G401 (cell line): ENCODE measurements at places on chromosomes 6 and 20. TPM values are rescaled to one million over a fixed set of nuclear protein-coding genes. Genes with fewer than 3 reads are reported as not detected.
A peak's percentile ranks its signal among the peaks of the same experiment; 100 is the strongest.

Gene BPIFA2
- total RNA-seq = not detected in 2 replicates

Gene CDH4
- 8.8 and 12.9 TPM in 2 replicates for total RNA-seq

Gene STX11
- 0.07 TPM in 1 of 2 replicates, not detected in the other for total RNA-seq

Gene CGA
- not detected in 2 replicates for total RNA-seq

Gene IP6K3
- total RNA-seq = 42.6 and 51.1 TPM in 2 replicates

Gene SLC22A2
- total RNA-seq = not detected in 2 replicates

Gene SLC52A3
- 0.06 TPM in 1 of 2 replicates, not detected in the other for total RNA-seq

DNA sequence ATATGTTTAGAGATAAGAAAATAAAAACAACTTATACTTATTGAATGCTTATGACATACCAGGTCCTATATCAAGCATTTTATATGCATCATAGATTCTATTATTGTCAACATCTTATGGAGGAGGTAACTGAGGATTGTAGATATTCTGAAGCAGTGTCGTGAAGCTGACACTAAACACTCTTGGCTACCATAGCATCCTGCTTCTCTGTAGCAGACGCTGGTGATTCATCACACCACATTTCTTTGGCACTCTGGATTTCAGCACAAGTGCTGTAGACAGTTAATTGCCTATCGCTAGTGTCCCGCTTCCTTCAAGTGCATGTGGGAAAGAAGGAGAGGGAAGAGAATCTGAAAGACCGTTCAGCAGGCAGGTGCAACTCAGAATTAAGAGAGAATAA is 317.1 kb downstream of the PLCB1 start:
- DNase-seq = no peak

- no peak for DNase-seq
Measured at GRCh38 chr6:63447134-63447533, 125.1 kb upstream of the LOC128125822 start.

DNA sequence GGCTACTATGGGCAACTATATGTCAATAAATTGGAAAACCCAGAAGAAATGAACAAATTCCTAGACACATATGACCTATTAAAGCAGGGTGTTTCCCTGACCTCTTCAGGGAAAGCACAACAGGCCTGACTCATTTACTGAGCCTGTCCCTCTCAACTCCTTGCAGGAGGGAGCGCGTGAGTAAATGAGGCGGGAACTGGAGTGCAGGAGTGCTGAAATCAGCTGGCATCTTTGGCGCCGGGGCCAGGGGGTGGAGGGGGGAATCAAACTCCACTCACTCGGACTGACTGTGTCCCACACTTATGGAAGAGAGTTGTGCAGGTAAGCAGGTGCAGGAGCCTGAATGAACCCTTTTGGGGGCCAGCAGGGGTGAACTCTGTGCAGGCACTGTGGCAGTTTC is 671.2 kb upstream of the PTCHD4 start:
- no peak for DNase-seq

GRCh38 chr20:13567663-13568062 is 71.1 kb downstream of the TASP1 start:
- DNase-seq = peak; percentile 37

GRCh38 chr6:136994782-136995181 is 50.0 kb downstream of the IL20RA start:
- no peak for DNase-seq

DNA sequence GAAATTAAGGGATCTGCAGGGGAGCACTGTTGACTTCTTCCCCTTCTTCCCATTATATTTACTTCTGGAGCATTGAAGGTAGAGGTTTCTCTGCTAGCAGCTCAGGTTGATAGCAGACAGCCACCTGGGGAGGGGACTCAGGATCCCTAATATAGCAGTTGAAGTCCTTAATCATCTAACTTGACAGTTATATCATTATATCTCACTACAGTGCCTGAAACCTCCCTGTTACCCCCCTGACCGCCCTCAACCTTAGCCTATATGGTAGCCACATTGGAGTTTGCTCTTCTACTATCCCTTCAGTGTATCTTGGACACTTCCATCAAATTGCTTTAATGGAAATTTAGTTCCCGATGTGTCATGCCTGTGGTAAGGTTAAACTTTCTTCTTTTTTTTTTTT is 7.0 kb downstream of the RALGAPB start:
- DNase-seq = no peak

- no peak for DNase-seq
Measured at GRCh38 chr6:2505624-2506023, 245.1 kb downstream of the MYLK4 start.

DNA sequence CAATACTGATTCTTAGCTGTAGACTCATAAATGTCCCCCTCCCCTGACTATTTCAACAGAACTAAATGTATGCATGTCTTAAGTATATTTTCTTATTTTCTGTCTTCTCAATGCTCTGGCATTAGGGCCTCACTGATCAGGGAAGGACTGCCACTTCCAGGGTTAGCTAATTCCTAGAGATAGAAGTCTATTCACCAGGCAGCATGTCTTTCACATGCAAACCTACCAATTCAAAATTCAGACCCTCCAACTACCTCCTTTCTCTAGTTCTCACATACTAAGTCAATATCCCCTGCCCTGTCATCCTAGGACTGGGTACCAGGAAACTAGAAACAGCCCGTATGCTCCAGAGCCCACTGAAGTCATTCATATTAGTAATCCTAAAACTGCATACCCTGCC is 132.3 kb downstream of the RALGAPA2 start:
- DNase-seq = no peak

DNA sequence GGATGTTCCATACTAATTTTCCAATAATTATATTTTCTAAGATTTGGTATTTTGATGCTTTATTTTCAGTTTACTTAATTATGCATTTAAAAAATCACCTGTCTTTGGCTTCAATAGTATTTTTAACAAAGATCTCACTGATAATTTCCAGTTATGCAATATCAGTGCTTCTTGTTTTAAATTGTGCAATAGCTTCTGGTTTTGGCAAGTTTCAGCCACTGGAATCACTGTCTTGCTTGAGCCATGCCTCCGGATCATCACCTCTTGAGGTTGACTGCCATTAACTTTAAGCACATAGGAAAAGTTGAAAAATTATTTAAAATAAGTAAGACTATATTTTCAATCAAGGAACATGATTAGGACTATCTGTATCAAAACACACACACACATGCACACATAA is 1242.1 kb downstream of the HACE1 start:
- DNase-seq = no peak

DNA sequence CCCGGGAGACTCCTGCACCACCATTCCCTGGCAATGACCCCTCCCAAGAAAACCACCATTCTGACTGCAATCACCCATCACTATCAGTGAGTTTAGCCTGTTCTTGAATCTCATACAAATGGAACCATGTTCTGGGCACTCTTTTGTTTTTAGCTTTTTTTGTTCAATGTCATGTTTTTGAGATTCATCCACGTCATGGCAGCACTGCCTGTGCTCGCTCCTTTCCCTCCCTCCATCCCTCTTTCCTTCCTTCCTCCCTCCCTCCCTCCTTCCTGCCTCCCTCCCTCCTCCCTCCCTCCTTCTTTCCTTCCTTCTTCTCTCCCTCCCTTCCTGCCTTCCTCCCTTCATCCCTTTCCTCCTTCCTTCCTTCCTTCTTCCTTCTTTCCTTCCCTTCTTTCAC is 44.4 kb upstream of the PMEPA1 start:
- no peak for DNase-seq

DNA sequence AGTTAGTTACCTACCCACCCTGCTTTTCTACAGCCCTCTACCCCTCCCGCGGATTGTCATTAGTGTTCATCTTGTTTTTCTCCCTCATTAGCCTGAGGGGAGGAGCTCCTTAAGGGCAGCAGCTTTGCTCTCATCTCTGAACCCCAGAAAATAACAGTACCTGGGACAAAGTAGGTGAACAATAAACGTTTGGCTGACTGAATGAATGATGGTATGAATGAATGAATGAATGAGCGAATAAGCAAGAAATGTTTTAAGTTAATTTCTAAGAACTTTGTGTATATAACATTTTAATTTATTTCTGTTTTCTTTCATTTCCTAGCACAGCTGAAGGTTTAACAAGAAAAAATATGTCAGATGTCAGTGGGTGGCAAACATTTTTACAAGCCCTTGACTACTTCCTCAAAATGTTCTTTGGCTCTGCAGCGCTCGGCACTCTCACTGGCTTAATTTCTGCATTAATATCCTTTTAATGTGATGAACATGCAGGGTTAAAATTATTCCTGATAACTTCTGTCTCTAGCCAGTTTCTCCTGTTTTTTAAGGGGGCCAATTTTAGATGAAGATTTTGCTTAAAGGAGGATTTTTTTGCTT is 50.1 kb downstream of the SLC9A8 start:
- peak; percentile 78 for DNase-seq

DNA sequence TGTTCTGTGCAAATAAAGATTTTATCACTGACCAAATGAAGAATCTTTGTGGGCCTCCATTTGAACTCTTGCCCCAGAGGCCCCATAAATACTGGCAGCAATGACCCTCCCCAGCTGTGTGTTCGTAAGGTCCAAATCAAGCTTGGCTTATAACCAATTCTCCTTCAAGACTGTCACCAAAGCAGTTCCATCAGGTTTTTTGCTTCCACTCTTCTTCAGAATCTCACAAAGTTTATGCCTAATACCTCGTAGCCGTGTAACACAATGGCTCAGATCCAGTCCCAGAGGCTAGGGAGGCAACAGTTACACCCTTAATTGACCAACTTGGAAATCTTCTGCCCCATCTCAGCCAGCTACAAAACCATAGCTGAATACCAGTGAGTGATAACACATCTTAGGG is 120.5 kb downstream of the HIVEP2 start:
- no peak for DNase-seq

GRCh38 chr6:132961610-132962009 is 147.2 kb downstream of the RPS12 start:
- no peak for DNase-seq

DNA sequence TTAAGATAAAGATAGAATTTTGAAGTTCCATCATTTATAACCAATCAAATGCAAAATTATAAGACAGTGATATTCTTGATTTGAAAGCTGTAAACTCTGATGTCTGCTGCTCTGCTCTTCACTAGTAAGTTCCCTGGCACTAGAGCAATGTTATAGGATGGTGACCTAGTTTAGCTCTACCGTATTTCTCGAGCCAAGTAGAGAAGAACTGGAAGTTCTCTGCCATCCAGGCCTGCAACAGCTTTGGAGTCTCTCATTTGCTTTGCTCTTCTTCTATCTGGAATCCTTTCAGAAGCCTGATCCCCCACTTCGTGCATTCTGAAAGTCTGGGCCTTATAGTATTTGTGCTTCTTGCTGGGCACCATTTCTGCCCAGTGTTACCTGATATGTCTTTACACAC is 100.3 kb downstream of the PLCB1 start:
- DNase-seq = peak; percentile 91

GRCh38 chr6:119446115-119446554 is 96.6 kb upstream of the MAN1A1 start:
- DNase-seq = no peak

GRCh38 chr20:7503501-7503900 is 436.8 kb downstream of the HAO1 start:
- no peak for DNase-seq

GRCh38 chr6:161168281-161168891 is 105.5 kb downstream of the AGPAT4 start:
- DNase-seq = peak; percentile 89

- no peak for DNase-seq
Measured at GRCh38 chr6:36657942-36658544, 20.5 kb upstream of the CDKN1A start.

- no peak for DNase-seq
Measured at GRCh38 chr20:50883856-50884255, 47.4 kb downstream of the ADNP start.

DNA sequence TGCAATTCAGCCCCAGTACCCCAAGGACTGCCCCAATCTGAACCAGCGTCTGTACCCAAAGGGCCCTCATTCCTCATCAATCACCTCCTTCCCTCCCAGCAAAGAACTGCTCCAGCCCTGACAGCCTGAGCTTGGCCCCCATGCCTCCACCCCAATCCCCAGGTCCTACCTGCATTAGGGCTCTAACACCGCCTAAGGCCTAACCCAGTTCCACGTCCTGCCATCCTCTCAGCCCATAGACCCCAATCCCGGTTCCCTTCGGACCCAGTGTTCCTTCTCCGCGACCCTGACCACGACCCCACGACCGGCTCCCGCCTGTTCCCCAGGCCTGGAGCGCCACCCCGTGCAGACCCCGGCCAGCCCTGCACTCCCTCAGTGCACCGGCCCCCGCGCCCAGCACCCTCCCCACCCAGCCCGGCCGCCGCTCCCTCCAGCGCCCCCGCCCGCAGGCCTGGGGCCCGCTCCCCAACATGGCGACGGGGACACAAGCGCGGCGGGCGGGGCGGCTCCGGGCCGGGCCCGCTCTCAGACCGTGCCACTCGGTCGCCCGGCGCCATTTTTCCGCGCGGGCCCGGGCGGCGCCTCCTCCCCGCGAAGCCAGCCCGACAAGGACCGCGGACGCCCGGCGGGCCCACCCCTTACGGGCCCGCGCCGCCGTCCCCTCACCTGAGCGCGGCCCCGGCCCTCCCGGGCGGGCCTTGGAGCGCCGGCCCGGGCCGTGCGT is 483 bp downstream of the NCOA6 start:
- peak; percentile 61 for DNase-seq

GRCh38 chr6:85460921-85461797 is 11.3 kb downstream of the NT5E start:
- no peak for DNase-seq

- DNase-seq = peak; percentile 62
Measured at GRCh38 chr6:43668151-43669028, 19.2 kb downstream of the MRPS18A start.

DNA sequence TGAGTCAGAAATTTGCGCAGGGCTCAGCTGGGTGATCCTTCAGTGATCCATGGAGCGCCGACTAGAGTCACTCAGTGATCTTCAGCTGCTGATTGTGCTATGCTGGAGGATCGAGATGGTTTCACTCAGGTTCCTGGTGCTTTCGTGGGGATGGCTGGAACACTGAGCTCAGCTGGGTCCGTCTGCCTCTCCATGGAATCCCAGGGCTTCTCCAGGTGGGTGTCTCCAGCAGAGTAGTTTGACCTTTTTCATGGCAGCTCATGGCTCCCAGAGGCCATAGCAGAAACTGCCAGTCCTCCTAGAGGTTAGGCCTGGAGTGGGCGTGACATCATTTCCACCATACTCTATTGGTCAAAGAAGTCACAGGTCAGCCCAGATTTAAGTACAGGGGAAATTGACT is 88.8 kb upstream of the SIRPA start:
- DNase-seq = no peak

- DNase-seq = no peak
Measured at GRCh38 chr20:6347916-6348315, 225.1 kb upstream of the FERMT1 start.

GRCh38 chr6:131257104-131257503 is 121.8 kb downstream of the AKAP7 start:
- DNase-seq = no peak

DNA sequence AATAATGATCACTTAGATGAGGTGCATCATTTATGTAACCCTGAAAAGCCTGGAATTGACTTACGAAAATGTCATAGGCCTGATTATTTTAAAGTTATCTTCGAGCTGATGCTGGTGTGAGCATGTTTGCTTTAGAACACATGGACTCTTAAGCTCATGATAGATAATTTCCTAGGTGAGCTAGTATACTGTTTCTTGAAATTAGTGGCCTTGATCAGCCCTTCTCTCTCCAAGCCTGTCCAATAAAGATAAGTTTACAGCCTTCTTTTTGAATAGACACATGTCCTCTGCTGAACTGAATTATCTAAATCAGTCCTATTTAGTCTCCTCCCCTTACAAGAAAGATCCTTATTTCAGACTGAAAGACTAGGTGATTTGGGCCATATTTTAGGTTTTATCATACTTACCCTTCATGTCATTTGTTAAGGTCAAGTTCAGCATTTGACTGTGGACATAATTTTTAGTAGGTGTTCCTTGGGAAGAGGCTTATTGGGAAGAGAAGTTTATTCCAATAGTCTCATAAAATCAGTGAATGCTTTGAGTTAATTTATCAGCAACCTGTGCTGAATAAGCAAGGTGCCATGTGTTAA is 15.3 kb downstream of the FOXO3 start:
- no peak for DNase-seq

GRCh38 chr6:158649289-158650143 is at the start of gene SYTL3:
Gene SYTL3 (plus strand): TSS chr6:158650054. CDS start chr6:158663269, 13,215 bp downstream.
- no peak for DNase-seq
